K562 (cell line): ENCODE measurements at places on chromosomes 13 and 19. TPM values are rescaled to one million over a fixed set of nuclear protein-coding genes. Genes with fewer than 3 reads are reported as not detected.

GRCh38 chr13:72217142-72217541 is 350.1 kb upstream of the DACH1 start:
- DNase-seq = no peak

The SELENOV gene
- total RNA-seq = 0.09 and 0.20 TPM in 2 replicates

GRCh38 chr13:25874907-25875306 is 176.9 kb downstream of the SHISA2 start:
- no peak for DNase-seq

- DNase-seq = no peak
Observed at GRCh38 chr19:13005861-13006370, 10.6 kb downstream of the NFIX start.

- no peak for DNase-seq
Observed at GRCh38 chr13:69545551-69545950, 562.1 kb upstream of the ATXN8OS start.

DNA sequence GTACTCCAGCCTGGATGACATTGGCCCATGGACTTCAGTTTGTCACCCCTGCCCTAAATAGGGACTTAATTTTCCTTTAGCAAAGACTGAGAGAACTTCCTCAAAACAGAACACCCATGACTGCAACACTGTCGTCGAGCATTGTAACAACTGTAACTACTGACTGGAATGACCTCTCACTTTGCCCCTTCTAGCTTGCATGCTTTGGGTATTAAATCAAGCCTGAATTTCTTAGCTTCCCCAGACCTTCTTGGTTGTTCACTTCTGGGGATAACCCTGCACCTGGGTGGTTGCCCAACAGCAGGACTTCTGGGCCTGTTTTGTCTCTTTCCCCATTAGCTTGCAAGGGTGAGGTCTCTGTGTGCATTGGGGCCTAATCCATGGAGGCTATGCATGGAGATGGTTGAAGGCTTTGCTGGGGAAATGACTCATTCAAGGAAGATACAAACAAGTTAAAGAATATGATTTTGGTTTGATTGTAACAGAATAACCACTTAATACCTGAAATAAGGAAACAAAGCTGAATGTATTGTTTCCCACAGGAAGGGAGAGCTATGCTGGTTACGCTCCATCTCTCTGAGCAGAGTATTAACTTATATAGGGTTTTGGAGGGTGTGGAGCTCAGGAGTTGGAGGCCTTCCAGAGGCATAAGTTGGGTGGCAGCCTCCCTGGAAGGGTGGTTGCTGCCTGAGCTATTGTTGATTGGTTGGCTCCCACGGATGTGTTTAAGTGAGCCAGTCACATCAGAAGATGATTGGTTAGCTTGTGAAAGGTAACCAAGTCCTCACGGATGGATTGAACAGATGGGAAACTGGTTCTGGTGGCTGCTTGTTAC is 34.7 kb upstream of the UBAC2 start:
- no peak for DNase-seq

The KLK11 gene
- not detected in 2 replicates for total RNA-seq

DNA sequence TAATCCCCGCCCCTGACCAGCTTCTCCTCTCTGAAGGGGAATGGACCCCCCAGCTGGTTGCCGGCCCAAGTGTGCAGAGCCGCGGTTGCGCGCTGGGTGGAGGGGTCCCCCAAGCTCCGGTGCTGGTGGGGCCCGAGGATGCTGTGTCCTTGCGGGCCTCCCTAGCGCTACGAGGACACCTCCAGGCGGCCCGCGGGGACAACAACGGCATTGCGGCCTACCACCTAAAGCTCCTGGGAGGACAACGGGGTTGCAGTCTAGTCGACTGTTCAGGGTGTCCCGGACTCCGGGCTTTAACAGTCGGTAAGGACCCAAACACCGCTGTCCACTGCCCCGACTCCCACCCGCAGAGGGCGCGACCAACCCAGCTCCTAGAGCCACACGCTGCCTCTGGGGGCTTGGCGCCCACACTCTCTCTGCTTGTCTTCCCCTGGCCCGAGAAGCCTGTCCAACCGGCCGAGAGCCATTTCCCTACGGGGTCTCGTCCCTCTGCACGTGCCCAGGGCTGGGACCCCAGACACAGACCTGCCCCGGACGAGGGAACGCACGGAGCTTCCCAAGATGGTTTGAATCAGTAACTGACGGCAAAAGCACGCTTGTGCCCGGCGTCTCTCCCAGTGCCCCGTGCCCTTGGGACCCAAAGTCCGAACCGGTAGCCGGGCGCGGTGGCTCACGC is 927 bp upstream of the SDHAF1 start:
- DNase-seq = no peak

- no peak for DNase-seq
Observed at GRCh38 chr19:41587101-41587837, 11.3 kb downstream of the CEACAM21 start.

- DNase-seq = no peak
Observed at GRCh38 chr13:85565652-85566051, 233.6 kb downstream of the SLITRK6 start.

- DNase-seq = no peak
Observed at GRCh38 chr13:46053162-46054012, 841 bp upstream of the ZC3H13 start.

The DCUN1D2 gene
- total RNA-seq = 12.1 and 16.8 TPM in 2 replicates

The ZNF560 gene
- 0.09 TPM in 1 of 2 replicates, not detected in the other for total RNA-seq

- DNase-seq = no peak
Observed at GRCh38 chr19:34075661-34076091, 96.6 kb upstream of the LSM14A start.

The PDE4A gene
- total RNA-seq = 25.5 and 26.9 TPM in 2 replicates

- DNase-seq = peak; percentile 51
Observed at GRCh38 chr13:40780822-40781401, 8.5 kb upstream of the SLC25A15 start.

DNA sequence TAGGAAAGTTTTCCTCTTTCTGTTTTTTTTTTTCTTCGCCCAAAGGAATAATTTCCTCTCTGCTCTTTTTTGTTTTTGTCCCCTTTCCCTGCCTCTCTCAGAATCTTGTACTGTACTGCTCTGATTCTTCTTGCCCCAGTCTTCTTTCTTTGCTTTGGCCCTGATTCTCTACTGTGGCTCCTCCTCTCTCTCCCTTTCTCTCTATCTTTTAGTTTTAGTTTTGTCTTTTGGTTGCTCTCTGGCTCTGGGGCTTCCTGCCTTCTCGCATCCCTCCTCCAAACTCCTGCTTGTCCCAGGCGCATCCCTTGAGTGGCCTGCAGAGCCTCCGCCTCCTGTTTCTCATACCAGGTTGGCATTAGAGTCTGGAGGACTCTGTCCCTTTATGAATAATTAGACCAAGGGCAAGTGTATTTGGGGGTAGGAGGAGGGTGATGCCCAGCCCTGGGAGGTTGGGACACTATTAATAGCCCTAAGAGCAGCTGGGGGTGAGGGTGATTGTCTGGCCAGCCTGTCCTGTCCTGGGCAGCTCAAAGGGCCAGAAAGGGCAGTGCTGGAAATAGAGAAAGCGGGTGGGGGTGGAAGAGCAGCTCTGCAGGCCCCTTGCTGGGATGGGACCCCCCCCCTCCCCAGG is 39.1 kb downstream of the LYL1 start:
- no peak for DNase-seq

- DNase-seq = no peak
Observed at GRCh38 chr19:36363845-36364244, 15.2 kb downstream of the ZFP14 start.

DNA sequence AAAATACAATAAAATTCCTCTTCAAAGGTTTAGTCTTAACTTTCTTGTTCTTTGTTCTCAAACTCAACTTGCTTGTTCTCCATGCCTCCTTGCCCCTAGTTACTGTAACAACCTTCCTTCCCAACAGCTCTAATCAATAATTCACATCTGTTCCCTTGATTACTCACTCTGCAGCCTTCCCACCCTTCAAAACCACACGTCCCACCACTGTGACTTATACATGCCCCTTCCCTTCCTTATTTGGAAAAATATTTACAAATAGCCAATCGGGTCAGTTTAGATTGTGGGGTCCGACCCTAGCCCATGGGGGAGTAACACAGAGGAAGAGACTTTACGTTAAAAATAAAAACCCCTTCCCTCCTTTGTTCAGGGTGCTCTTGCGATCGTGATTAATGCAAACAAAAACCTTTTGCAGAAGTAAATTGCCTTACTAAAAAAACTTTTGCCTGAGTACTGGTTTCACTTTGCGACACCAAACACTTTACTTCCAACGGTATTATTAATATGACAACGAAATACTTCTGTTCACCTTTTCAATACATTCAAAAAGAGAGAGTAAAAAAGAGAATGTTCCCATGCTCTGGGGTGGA is 512 bp upstream of the ZNF93 start:
- DNase-seq = peak; percentile 64

GRCh38 chr19:16564842-16565241 is 7.4 kb downstream of the SLC35E1 start:
- DNase-seq = peak; percentile 2

The ZNF846 gene
- 5.1 and 7.8 TPM in 2 replicates for total RNA-seq

- DNase-seq = no peak
Observed at GRCh38 chr13:80695841-80696240, 354.9 kb upstream of the SPRY2 start.

DNA sequence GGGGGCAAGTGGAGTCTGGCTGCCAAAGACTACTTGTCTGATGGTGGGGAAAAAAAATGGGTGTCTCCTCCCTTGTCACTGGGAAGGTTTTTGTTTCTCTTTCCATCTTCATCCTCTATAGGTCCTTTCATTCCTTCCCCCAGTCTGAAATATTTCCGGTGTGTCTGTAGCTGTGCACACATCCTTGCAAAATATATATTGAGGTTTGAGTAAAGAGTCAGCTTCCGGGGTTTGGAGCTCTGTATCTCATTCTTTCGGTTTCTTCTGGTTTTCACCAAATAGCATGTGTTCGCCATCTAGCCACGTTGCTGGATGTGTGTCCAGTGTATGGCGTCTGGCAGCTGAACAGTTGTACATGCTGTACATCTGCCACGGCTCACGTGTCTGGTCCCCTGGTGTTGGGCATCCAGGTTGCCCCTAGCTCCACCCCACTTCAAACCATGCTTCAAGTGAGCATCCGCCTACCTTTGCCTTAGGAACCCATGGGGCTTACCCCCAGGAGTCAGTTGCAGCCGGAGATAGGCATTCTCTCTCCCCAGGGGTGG is 142.2 kb downstream of the SIPA1L3 start:
- no peak for DNase-seq

- no peak for DNase-seq
Observed at GRCh38 chr19:33818411-33818810, 21.7 kb downstream of the KCTD15 start.

DNA sequence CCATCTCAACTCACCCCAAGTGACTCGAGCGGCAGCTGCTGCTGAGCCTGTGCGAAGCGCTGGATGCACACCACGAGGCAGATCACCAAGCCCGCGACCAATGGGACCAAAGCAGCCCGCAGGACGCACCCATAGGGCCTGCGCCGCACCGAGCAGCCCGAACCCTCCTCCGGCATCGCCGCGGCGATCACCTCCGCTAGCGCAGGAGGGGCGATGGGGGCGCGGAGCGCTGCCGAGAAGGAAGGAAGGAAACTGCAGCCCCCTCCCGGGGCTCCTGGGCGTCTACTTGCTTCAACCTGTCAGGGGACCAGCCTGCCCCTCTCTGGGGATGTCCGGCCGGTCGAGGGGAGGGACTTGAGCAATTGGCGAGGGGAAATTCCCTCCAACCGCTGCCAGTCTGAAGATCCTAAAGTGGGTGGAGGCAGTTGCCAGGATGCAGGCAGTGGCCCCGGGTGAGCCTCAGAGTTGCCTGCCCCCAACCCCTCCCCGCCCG is at the start of gene CD70:
Gene CD70 (minus strand): TSS at position 324 of the 493 bp plus-strand sequence. CDS start 148 bp downstream, at position 176.
- peak; percentile 7 for DNase-seq

The TNFSF9 gene
- total RNA-seq = 17.9 and 18.9 TPM in 2 replicates

DNA sequence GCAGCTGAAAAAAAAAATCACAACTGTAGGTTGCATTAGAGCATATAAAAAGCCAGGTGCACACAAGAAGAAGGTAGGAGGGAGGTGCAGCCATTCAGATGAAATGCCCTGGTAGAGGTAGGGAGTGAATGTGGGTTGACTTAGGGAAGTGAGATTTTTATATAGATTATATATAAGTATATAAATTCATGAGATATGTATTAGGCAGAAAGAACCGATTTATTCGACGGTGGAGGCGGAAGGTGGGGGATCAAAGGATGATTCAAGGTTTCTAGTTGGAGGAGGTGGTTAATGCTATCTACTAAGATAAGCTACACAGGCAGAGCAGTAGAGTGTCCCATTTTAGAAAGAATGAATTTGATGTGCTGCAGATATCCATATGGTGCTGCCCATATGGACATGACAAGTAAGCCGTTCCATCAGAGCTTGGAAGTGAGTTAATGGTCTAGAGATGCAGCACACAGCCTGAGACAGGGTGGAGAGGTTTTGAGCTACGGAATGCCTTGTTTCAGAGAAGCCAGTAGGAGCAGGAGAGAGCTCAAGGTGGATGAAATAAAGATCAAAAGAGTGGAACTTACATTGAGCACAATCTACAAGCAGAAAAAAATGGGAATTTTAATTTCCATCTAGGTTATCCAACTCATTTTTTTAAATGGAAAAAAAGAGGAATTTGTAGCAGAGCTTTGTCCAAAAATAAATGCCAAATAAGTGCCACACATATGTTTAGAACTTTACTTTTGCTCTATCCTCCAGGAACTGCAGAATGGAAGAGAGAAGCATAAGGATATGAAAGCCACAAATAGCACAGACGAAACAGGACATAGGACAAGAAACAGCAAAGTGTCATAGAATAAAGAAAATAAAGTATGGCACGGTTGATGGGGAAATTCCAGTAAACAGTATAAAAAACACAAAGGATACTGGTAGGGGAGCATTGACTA is 177.3 kb downstream of the PCDH9 start:
- no peak for DNase-seq

The GRIK5 gene
- total RNA-seq = 0.51 and 0.58 TPM in 2 replicates

DNA sequence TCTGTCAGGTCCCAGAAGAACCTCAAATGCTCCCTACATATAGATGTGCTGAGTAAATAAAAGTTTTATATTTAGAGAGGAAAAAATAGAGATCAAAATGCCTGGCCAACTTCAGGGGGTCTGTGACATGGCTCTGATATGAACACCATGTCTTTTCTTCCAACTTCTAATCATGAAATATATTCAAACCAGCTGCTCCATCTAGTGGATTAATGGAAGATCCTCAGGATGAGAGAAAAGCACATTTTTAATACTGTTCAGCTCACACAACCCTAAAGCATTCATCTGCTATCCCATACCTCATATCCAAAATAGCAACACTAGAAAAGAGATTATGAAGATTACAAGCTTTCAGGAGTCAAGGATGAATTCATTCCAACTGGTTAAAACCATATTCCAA is 56.0 kb upstream of the DOCK9 start:
- DNase-seq = no peak

The GARIN5A gene
- 0.31 and 0.82 TPM in 2 replicates for total RNA-seq

DNA sequence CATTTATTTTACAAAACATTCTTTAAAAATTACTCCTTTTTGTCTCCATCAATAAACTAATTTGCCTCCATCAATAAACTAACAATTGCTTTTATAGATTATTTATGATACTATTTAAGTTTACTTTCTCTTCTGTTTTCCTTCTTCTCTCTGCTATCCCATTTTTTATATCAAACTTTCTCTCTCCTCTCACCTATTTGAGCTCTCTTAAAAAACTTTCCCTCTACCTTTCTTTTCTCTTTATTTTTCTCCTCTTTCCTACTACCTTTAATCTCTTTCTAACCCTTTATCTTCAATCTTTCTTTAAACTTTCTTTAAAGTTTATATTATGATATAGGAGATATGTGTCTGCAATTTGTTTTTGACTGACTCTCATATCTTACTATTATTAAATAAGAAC is 566.4 kb downstream of the DACH1 start:
- no peak for DNase-seq
